Astrocyte of the spinal cord (primary cell): ENCODE measurements at places on chromosomes 1 and 21.

GRCh38 chr1:50604580-50604979 lies 181.3 kb upstream of the DMRTA2 start:
- DNase-seq: no peak

DNA sequence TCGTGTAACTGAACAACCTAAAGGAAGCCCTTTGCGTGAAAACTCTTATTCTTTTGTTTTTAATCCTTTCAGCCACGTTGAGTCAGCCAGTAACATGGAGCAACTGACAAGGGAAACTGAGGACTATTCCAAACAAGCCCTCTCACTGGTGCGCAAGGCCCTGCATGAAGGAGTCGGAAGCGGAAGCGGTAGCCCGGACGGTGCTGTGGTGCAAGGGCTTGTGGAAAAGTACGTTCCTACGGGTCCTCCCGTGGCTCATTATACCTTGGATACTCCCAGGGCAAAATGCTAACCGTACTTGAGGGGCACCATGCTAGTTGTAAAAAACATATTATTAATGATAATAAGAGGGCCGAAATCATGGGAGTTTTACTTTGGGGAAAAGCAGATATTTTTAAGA lies 49.4 kb downstream of the LAMC2 start:
- DNase-seq: peak; percentile 25

GRCh38 chr1:3763351-3764125 lies 9.0 kb upstream of the SMIM1 start:
- DNase-seq: no peak

DNA sequence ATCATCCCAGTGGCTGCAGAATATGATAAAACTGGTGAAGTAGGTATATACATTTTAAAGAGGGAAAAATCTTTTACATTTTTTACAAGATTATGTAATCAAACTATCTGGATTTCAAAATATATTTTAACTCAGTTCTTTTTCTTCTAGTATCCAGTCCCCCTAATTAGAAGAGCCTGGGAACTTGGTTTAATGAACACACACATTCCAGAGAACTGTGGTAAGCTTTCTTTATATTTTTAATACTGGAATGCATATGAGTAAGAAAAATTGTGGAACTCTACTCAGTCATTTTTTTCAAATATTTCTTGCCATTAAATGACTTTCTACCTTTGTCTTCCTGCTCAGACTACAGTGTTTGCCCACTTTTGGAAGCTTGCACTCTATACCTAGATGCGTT lies 8.2 kb downstream of the ACADM start:
- no peak for DNase-seq

GRCh38 chr1:5415606-5416005 lies 576.6 kb downstream of the NPHP4 start:
- no peak for DNase-seq

DNA sequence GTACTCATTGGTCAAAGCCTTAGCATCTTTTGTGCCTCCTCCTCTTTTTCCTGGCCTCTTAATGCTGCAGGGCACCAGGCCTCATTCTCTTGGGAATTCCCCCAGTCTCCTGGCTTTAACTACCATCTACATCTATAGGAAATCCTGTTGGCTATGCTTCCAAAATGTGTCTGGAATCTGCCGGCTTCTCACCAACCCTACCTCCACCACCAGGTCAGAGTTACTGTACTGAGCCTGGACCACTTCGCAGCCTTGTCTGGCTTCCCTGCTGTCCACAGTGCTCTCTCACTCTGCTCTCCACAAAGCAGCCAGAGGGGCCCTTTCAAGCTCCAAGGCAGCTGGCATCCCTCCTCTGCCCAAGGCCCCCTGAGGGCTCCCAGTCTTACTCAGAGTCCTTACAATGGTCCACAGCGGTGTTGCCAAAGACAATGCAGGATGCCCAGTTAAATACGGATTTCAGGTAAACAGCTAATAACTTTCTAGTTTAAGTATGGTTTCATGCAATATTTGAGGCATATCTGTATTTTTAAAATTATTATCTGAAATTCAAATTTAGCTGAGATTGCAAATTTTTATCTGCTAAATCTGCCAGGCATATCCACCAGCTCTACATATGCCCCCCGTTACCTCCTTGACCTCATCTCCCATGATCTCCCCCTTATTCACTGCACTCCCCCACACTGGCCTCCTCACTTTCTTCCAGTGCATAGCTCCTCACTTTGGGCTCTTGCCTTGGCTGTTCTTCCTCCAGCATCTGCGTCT lies 34.5 kb upstream of the FAM163A start:
- DNase-seq: no peak

- no peak for DNase-seq
These were observed 95.1 kb upstream of the SOD1 start for GRCh38 chr21:31564439-31564838.

GRCh38 chr1:174123843-174124242 lies 35.5 kb upstream of the RABGAP1L start:
- DNase-seq: no peak

DNA sequence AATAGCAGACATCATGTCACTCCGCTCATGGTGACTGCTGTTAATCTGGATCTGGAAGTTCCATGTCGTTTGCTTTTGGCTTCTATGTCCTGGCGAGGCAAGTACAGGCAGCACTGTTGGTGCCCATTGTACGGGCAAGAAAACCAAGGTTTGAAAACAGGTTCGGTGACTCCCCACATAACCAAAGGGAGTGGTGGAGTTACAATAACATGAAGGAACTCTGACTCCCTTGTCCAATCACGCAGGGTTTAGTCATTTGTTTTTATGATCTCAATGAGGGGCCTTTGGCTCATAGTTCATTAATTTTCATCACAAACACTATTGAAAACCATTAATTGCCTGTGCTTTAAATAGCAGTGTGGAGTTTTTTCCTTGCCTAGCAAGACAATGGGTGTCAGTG lies 82.9 kb upstream of the SSX2IP start:
- no peak for DNase-seq

GRCh38 chr1:201888282-201889089 lies at the start of gene SHISA4:
TSS of gene SHISA4 (plus strand) at chr1:201888898. CDS start at chr1:201888995, 97 bp downstream.
- DNase-seq: peak; percentile 54

GRCh38 chr21:42424914-42425541 lies 21.3 kb downstream of the UBASH3A start:
- no peak for DNase-seq

DNA sequence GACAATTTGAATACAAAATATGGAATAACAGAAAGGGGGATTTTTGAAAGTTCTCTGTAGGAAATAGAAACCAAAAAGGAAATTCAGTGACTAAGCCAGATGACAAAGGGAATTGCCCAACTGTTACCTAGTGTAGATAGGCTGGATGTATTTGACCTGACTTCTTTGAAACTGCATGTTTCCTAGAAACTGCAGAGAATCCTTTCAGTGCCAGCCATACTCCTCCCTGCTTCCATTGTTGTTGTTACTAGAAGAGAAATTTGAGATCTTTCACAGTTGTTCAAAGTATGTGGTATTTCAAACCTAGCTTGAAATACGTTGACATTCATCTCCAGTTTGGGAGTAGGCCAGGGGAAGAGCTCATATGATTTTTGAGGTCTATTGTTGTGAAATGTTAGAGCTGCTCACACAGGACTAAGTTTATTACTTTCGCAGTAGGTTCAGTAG lies 1.8 kb upstream of the GBP5 start:
- peak; percentile 70 for DNase-seq

DNA sequence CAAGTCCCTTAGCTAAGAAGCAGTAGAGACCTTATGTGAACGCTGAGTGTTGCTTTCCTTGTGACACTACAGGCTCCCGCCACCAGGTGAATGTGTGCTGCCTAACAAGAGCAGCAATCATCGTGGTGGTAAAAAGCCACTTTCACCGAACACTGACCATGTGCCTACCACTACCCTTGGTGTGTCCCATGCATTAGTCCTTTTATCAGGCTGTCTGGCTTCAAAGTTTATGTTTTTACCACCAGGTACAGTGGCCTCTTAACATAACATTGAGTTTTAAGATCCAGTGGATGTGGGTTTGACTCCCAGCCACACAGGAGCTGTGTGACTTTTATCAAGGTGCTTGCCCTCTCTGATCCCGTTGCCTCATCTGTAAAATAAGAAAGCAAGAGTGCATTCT lies 1.7 kb downstream of the C1QB start:
- DNase-seq: no peak

- no peak for DNase-seq
These were observed 4.6 kb upstream of the SMG7 start for GRCh38 chr1:183467687-183468086.
